ENCODE measurements at places on chromosomes 3 and 15.

DNA sequence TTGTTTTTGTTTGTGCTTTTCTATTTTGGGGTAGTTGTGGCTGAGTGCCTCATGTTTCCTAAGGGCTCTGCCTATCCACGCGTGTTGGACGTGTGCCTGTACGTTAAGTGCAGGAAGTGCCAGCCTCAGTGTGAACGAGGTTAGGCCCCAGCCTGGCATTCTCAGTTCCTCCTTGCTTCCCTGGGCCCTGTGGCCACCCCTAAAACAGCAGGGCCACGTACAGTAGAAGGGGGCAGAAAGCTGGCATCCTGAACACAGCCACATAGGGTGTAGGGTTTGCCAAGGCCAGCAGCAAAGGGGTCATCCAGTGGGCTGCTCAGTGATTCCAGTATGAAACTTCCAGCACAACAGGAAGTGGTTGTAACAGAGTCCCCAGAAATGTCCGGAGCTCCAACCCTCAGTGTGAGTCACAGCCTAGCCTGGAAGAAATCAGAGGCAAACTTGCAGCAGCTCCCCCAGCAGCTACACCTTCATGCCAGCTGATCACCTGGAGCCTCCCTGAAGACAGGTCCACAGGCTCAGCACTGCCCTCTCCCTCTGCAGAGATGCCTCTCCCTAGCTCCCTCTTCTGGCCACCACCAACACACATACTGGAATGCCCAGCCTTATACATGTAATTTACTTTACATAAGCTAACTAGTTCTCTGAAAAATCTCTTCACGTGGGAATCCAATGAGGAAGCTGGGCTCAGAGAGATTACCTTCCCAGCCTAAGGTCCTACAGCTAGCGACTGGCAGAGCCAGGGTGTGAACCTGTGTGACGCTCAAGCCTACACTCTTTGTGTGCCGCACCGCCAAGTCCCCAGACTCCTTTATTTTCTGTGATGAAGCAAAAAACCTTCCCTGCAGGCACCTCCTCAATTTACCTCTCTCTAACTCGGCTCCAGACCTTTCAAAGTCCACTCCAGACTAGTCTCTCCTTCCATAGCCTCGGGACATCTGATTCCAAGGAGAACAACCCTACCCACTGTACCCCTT, 26.6 kb downstream of the ILDR1 start:
- no peak for DNase-seq

GRCh38 chr3:64408770-64409169, 183.5 kb upstream of the PRICKLE2 start:
- DNase-seq: no peak

- no peak for DNase-seq
These were observed 65.4 kb downstream of the KCNH8 start for GRCh38 chr3:19213603-19214220.

DNA sequence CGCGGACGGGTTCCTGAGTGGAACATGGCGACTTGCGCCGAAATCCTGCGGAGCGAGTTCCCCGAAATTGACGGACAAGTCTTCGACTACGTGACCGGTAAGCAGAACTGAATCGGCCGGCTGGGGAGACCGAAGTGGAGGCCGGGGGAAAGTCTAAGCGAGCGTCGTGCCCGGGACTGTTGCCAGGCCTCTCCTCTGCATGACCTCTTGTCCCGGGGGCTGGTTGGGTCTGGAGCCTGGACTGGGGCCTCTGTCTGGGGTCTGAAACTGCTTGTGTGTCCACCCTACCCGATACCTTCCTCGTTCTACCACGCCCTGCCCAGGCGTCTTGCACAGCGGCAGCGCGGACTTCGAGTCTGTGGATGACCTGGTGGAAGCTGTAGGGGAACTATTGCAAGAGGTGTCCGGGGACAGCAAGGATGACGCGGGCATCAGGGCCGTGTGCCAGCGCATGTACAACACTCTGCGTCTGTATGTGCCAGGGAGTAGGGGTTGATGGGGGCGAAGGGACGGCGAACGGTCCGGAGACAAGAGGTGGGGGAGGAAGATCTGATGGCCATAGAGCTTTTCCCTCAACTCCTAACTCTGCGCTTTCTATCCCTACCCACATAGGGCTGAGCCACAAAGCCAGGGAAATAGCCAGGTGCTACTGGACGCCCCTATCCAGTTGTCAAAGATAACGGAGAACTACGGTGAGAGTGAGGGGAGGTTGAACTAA, at the start of gene ABCF3:
ABCF3 (plus strand) TSS at position 16 of the 718 bp plus-strand sequence; CDS start at position 25, 9 bp downstream.
- no peak for DNase-seq

GRCh38 chr3:136351905-136352304, 101.8 kb downstream of the PCCB start:
- DNase-seq: no peak

DNA sequence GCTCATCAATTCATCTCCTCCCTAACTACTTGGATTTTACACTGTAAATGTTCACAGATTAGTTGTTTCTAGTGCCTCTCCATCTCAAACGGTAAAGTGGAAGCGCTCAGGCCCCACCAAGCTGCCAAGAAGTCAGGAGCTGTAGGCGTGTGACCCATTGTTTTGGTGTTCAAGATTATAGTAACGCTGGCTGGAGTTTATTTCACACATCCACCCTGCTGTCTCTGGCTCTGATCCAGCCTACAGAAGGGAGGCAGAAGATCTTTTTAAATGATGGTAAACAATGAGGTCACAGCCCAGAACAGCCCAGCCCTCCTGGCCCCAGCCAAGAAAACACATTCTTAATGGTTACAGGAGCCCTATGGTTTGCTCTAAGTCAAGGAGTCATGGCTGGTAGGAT, 25.7 kb upstream of the GALNT15 start:
- DNase-seq: no peak

- DNase-seq: no peak
These were observed 256.6 kb downstream of the OCA2 start for GRCh38 chr15:27842526-27842925.

- DNase-seq: no peak
These were observed 27.4 kb upstream of the FURIN start for GRCh38 chr15:90840954-90841353.

- DNase-seq: no peak
These were observed 35.3 kb downstream of the TUBGCP4 start for GRCh38 chr15:43406189-43406588.

DNA sequence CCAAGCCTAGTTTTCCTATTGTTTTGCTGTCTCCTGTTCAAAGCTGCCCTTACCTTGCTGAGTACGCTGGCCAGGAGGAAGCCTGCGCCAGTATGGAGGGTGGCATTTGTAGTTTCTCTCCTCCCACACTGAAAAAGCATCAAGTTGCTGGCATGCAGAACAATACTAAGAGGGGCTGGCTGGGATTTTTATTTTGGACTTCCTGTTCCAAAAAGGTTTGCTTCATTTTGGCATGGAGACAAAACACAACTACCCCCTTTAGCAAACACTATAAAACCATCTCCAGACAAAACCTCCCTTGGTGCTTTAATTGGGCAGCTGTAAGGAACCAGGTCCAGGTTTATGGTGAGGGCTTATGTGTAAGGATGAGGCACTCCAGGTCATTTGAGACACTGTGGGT, 457.6 kb downstream of the PDCD6IP start:
- no peak for DNase-seq

DNA sequence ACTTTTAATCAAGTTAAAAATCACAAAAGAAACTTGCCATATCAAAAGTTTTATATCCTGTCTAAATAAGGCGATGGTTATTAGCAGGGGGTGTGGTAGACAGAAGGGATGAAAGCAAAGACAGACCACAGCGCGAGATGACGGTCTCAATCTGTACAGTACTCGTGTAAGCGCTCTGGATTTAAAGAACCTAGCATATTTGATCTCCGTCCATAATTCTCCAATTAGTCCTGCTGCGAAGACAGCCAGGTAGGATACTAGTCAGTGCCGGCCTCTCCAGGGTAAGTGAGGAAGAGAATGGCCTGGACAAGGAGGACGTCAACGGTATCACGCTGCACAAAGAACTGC, 701 bp downstream of the SGO1 start:
- DNase-seq: peak; percentile 47
